ENCODE measurements at places on chromosomes 3 and 15. TPM values are rescaled to one million over a fixed set of nuclear protein-coding genes. Genes with fewer than 3 reads are reported as not detected.

GRCh38 chr3:184693011-184693975 lies 18.6 kb downstream of the MAGEF1 start:
- no peak for DNase-seq

DNA sequence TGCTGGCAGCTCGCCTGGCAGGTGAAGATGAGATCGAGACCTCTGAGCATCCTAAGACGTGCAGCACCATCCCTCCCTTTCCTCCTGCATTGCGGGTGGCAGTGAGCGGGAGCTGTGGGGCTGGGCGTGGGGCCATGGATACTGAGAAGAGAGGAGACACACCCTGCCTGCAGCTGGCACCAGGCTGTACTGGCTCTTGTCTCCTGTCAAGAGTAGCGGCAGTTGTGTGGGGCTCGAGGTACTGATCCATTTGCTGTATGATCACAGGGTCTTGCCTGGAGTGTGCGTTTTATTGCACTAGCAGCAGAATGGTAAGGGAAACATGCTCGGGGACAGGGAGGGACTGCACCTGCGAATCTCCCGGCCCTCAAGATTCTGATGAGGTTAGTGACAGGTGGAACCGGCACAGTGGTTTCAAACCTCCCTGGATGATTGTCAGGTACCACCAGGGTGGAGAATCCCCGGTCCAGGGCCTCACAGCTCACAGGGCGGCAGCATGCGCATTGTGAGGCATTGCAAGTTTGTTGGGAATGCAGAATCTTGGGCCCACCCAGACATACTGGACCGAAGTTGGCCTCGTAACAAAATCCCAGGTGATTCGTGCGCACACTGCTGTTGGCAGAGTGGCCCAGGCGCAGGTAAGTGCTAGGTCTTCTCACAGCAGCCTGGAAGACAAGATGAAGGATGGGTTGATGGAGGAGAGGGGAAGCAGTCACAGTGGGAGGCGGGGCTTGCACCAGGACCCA lies 14.1 kb downstream of the SYNM start:
- DNase-seq = no peak

DNA sequence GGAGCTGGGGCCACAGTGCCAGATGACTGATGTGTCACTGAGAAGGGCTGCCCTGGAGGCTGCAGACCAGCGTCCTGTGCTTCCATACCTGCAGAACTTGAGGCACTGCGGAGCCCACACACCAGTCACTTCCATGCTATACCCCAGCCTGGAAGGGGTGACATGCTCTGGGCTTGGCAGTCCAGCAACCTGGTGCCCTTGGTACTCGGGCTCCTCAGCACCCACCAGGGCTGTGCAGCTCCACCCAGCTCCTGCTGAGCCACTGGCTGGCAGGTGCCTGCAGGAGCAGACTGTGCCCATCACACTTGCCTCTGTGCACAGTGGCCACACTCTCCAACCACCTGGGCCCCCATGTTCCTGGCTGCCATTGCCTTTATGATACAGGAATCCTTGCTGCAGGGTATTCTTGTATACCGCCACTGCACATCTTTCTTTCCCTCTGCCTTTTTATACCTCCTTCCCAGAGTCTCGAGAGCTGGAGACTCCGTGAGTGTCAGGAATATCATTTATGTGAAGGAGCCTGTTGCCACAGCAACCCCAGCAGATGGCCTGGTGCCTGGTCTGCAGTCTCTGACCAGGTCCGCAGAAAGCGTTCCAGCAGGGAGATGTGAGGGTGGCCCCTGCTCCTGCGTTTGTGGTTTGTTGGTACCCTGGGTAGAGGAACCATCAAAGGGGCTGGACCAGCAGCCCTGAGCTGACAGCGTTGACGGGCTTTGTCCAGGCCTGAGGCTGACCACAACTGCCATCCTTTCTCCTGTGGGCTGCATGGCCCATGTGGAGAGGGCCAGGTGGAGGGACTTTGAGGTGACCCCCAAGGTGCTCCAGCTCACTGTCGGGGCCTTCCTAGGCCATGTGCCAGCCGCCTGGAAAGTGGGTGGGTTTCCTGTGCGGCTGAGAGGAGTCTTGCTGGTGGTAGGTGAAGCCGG lies 93.4 kb upstream of the PLXNA1 start:
- no peak for DNase-seq

DNA sequence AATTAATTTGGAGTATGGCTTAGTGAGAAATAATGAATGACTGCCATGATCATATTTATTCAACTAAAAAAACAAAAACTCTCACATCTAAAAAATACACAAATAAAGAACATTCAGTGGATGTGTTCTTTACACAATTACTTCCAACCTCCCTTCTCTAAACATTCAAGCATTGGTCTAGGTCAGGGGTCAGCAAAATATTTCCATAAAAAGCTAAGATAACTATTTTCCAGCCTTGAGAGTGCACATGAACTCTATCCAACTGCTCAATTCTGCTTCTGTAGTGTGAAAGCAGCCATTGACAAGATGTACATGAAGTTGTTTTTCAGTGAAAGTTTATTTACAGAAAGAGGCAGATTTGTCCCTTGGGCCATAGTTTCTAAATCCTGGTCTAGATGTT lies 406.3 kb downstream of the MAGI1 start:
- DNase-seq = no peak

- DNase-seq = no peak
Observed at GRCh38 chr15:75019916-75020315, 3.5 kb upstream of the PPCDC start.

GRCh38 chr15:33374226-33374914 lies 63.6 kb downstream of the RYR3 start:
- no peak for DNase-seq

GRCh38 chr15:83206526-83207008 lies 1.1 kb downstream of the HDGFL3 start:
- DNase-seq = peak; percentile 21

DNA sequence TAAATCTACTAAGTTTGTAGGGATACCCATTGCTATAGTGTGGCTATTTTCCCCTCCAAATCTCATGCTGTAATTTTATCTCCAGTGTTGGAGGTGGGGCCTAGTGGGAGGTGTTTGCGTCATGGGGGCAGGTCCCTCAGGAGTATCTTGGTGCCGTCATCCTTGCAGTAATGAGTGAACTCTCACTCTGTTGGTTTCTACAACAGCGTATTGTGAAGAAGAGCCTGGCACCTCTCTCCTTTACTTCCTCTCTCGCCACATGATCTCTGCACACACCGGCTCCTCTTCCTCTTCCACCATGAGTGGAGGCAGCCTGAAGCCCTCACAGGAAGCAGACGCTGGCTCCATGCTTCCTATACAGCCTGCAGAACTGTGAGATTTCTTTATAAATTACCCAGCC lies 34.0 kb upstream of the TRPM1 start:
- DNase-seq = no peak

DNA sequence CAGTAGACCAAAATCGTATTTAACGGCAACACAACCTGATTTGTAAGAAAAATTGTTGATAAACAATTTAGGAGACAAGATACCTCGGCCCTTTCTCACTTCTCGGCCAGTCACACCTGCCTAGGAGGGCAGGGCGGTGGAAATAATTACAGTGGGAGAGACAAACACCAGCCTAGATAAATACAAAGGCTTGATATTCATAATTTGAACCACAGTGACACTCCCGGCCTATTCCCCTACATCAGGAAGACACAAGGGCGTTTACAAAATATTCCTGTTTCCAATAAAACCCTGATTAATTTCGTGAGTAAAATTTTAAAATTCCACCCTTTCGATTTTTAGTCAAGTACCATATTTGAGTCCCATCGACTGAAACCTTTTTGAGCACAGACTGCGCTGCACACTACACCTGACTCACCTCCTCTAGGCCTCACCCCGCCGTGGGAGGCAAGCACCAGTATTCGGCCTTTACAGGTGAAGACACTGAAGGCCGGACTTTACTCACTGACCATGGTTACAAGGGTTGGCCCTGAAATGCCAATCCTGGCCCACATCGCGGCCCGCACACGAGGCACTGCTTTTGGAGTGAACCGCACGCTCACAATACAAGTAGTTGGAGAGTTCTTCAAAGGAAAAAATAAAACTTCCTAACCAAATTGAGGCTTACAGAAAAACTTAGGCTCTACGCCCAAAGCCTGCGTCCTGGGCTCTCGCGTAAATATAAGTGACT lies 794 bp downstream of the ARPP19 start:
- peak; percentile 67 for DNase-seq

- no peak for DNase-seq
Observed at GRCh38 chr15:98870788-98871187, 136.8 kb downstream of the PGPEP1L start.

DNA sequence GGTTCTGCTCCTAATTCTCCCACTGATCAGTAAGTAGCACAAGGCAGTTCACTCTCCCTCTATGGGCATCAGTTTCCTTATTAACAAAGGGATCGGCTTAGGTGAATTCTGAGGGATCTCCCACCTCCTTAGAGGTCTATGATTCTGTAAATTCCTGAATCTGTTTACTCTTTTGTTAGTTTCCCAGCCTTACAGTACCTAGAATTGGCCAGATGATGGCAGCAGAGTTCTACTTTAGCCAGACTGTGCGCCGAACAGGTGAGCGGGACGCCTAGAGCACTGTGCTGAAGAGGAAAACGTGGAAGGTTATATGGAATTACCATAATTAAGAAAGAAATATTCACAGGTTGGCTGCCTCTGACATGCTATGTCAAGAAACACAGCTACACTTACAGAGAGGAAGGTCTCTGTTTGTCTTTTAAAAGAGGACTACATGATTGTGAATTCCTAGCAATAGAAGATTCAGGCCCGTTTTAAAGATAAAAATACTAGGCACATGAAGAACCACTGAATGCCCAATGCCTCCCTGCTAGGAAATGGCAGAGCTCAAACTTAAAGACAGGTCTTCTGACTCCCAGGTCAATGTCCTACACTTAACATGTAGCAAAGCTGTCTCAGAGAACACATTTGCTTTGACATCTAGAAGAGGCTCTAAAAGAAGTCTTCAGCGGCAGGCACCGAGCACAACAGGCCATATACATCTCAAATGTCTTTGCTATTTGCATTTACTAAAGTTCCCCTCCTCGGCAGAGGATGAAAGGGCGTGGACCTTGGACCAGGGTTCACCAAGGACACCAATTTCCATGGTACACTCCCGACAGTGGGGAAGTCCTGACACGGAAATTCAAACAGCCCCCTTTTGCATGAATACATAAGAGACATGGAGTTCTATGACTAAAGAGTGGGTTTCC lies 259.9 kb downstream of the FGF12 start:
- DNase-seq = peak; percentile 45

- DNase-seq = no peak
Observed at GRCh38 chr15:72495007-72495406, 20.9 kb downstream of the ARIH1 start.

- no peak for DNase-seq
Observed at GRCh38 chr15:69493406-69493805, 40.8 kb downstream of the RPLP1 start.

IMPDH2 gene
- total RNA-seq = 249 TPM

TCF12 gene
- 76.3 TPM for total RNA-seq

ADAMTSL3 gene
- 4.8 TPM for total RNA-seq

RAB43 gene
- total RNA-seq = 33.3 TPM

ANKRD63 gene
- total RNA-seq = not detected

Measured in colonic mucosa (tissue), 4 donors.